ENCODE measurements at places on chromosomes 16 and 17.

- no peak for DNase-seq
Measured at GRCh38 chr16:81706327-81707295, 72.5 kb upstream of the PLCG2 start.

GRCh38 chr17:15085890-15086677, 179.0 kb downstream of the PMP22 start:
- no peak for DNase-seq

DNA sequence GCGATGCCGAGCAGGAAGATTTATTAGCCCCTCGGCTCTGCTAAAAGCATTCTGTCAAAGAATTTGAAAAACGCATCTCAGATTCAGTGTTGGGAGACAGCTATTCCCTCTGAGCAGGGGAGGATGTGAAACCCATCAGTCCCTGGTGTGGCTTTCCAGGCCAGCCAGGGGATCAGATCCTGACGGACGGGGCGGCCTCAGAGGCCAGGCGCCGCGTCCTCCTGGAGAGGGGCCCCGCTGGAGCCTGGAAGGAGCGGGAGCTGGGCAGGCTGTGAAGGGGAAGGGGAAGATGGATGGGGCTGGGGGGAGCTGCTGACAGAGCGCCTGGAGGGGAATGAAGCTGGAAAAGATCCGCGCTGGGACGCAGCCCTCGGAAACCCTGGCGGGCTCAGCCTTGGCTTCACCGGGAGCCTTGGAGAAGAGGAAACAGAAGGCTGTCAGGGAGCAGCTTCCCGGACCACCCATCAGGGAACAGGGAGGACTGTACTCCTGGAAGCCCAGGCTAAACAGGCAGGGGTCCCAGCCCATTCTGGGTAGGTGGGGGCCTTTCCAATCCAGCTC, 358.0 kb downstream of the C16orf95 start:
- DNase-seq = no peak

DNA sequence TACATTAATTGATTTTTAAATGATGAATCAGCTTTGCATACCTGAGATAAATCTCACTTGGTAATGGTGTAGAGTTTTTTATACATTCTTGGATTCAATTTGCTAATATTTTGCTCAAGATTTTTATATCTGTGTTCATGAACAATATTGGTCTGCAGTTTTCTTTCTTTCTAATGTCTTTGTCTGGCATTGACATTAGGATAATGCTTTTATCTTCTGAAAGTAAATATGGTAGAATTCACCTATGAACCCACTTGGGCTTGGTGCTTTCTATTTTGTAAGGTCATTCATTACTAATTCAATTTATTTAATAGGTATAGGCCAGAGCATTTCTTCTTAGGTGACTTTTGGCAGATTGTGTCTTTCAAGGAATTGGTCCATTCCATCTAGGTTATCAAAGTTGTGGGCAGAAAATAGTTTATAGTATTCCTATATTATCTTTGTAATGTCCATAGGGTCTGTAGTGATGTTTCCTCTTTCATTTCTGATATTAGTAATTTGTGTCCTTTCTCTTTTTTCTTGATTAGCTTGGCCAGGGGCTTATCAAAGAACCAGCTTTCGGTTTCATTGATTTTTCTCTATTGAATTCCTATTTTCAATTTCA, 45.6 kb downstream of the NACA2 start:
- no peak for DNase-seq

DNA sequence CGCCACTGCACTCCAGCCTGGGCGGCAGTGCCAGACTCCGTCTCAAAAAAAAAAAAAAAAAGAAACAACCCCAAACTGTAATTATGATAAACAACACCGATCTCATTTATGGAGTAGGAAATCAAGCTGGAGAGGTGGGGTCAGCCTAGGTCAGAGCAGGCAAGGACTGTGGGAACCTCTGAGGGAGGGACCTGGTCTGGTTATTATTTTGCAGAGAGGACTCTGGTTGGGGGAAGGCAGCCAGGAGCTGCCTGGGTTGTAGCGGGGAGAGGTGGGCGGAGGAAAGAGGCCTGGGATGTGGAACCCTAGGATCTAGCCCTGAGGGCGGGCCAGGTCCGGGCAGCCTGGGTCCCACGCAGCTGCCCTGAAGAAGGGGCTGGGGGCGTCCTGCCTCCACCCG, 10.9 kb upstream of the HS3ST6 start:
- no peak for DNase-seq

- DNase-seq = no peak
Measured at GRCh38 chr17:207775-208174, 26.3 kb upstream of the DOC2B start.

All from inflammatory macrophage treated with lipopolysaccharide for 1 hour (primary cell).